ENCODE measurements at places on chromosomes 2 and 18. TPM values are rescaled to one million over a fixed set of nuclear protein-coding genes. Genes with fewer than 3 reads are reported as not detected.
A peak's percentile ranks its signal among the peaks of the same experiment; 100 is the strongest.

DNA sequence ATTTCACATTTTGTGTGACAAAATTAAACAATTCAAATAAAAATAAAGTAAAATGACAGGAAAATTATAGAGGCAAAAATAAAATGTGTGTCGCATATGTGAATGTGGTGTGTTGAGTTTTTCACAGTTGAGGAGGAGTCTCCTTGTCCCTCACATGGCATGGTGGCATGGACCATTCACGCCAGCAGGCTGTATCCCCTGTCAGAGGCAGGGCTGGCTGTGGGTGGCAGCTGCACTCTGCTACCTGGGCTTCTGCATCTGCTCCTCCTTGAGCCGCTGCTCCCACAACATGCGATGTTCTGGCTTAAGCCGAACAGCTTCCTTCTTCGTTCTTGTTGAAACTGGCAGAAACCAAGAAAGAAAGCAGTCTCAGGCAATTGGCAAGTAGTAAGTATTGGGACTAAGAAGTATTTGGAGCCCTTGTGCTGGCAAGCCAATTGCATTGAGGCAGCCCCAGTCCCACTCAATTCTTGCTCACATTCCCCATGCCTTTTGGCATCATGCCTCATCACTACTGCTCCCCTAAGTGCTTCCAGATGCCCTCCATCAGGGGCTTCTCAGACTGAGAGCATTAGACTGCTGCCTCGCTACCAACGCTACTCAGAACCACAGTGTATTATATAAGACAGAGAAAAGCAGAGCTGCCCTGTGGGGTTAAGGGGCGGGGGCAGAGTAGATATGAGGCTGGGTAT, 177.9 kb upstream of the NABP1 start:
- no peak for DNase-seq

DNA sequence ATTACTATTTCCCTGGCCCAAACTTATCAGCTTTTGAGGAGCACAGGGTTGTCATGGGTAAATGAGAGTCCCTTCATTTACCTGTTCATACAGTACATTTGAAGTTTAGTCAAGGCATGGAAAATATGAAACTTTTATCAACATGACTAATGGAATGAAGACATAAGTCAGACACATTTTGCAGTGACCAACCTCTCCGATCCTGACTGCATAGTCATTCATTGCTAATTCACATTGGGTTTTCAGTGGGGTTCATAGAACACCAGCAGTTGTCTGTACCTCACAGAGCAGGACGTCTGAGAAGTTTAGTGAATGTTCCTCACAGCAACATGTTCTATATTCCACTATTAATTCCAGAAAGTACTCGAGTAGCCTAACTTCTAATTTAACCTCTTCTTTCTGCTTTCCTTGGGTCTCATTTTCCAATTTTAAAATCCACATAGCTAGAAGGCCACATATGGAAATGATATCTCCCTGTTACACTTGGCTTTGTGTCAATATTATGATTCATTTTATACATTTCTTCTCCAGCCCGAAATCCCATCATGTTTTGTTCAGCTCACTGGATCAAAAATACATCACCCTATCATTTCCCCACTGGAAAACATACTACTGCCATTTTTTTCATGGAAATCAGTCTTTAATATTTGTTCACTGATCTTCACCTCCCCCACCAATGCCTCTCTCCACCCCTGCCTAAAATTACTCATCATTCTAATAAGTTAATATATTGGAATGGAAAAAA, 65.9 kb downstream of the CDH20 start:
- DNase-seq: no peak

The UBR3 gene
- total RNA-seq: 118 TPM

- DNase-seq: no peak
These were observed 42.3 kb downstream of the TTC21B start for GRCh38 chr2:165911231-165911630.

The OSBPL6 gene
- total RNA-seq: 4.6 TPM

- no peak for DNase-seq
These were observed 15.9 kb downstream of the ZNF638 start for GRCh38 chr2:71347517-71347916.

The COLEC11 gene
- total RNA-seq: 5.9 TPM

DNA sequence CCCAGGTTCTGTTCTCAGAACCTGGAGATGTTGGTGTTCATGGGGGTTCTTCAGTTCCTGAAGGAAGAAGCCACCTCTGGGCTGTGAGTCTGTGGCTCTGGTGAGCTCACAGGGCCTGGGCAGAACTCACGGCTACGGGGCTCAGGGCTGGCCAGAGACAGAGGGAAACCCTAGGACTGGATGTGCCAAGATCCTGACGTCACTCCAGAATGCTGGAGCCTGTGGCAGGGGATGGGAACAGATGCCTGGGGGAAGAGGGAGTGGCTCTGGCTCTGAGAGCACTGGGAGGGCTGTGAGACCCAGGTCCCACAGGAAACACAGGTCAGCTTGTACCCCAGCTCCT, at the start of gene OTOF:
Gene OTOF, minus strand, starts transcription at position 214 of the 343 bp plus-strand sequence.
- peak; percentile 55 for DNase-seq

DNA sequence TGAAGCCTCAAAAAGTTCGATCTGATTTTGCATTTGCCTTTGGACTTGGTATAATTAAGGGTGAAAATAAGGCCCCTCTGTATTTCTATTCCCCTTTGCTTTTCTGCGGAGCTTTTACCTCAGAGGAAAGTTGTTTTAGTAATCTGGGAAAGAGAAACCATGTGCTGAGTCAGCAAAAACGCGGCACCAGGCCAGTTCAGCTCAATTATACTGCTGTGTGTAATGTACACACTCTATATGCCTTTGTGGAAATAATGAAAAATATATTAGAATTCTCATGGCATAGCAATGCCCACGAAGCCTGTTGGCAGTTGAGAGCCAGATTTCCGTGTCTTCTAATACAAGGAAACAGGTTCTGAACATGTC, 161.9 kb upstream of the SIX2 start:
- no peak for DNase-seq

- no peak for DNase-seq
These were observed 29.6 kb upstream of the IL37 start for GRCh38 chr2:112881217-112881985.

The ROCK2 gene
- 35.5 TPM for total RNA-seq

GRCh38 chr18:51235009-51235789, 37.7 kb upstream of the MEX3C start:
- DNase-seq: no peak

DNA sequence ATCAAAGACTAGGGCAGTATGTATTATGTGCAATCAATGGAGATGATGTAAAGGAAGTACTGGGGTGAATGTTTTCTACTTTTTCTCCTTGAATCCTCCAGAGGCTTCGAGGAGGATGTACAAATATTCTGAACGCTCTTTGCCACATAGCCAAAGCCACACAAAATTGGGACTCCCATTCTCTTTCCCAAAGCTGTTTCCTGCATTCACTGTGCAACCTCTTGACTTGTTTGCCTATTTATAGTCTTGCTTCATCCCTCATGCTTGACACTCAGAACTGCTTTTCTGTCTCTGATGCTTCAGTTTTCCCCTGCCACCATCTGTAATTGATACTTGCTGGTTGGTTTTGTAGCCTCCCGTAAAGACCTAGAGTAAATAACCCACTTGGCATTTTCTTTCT, 208.2 kb upstream of the RBMS1 start:
- no peak for DNase-seq

DNA sequence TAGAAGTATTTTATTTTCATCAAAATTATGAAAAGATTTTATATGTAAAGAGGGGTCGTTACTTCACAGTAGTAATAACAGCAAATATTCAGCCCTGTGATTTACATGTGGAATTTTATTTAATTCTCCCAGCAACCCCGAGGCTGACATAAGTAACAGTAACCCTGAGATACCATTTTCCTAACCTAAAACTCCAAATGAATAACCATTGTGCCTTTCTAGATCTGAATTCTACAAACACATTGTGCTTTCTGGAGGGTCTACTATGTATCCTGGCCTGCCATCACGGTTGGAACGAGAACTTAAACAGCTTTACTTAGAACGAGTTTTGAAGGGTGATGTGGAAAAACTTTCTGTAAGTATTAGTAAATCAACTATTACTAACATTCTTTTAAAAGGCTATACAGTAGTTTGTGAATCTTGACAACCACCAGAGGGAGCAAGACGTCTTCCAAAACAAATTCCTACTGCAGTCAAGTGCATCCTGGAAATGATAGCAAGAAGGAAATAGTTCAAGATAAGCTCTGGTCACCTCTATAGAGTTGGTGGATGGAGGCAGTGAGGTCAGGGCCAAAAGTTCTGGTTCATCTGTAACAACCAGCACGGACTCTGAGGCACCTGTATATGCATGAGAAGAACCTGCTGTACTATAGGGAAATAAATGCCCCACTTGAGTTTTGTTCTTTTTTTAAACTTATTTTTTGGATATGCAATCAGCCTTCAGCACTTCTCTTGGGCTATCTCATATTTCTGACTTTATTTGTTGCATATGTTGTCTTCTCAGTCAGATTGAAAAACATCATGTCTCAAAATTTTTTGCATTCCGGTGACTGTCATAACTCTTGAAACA, 37.4 kb downstream of the ACTR2 start:
- no peak for DNase-seq

DNA sequence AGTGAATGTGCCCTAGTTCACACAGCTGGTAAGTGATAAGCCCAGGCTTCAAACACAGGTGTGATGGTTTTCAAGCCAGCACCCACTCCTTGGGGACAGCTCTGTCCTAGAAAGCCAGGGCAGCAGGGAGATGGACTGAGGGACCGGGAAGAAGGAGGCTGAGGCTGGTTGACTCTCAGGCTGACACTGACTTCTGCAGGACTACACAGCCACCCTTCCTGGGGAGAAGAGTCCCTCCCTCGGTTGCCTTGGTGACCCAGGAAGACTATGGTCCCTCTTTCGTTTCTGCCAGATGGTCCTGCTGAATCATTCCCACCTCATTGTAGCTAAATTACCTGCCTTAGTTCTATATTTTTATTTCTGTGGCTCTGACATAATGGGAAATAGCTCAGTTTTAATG, 11.3 kb upstream of the FSHR start:
- DNase-seq: no peak

The ACTG2 gene
- total RNA-seq: 1.7 TPM

The HOXD11 gene
- not detected for total RNA-seq

- no peak for DNase-seq
These were observed 1.0 kb upstream of the FAM110C start for GRCh38 chr2:47346-47725.
